ENCODE measurements at places on chromosomes 11 and 22.

GRCh38 chr11:45927332-45927683 is 4.9 kb downstream of the LARGE2 start:
- DNase-seq = no peak

- DNase-seq = no peak
These were observed at the start of gene PRR5 for GRCh38 chr22:44701824-44702478. PRR5 (plus strand) TSS chr22:44702204; CDS start chr22:44702475, 271 bp downstream.

DNA sequence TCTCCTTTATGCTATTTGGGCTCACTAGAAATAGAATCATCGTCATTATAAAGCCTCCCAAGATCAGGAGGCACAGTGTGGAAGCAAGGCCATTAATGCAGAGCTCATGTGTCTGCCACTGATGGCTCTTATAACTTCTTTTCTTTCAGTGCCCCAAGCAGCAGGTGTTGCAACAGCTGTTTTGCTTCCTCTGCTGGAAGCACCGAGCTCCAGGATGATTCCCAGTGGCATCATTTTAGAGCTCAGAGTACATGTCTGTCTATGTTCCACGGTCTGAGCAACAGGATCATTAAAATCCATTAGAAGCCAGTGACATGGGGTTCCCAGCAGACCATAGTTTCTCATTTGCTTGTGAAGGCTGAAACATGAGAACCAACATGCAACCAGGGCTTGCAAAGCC is 803.0 kb upstream of the FAT3 start:
- no peak for DNase-seq

GRCh38 chr11:75867778-75868374 is 52.9 kb downstream of the UVRAG start:
- no peak for DNase-seq

DNA sequence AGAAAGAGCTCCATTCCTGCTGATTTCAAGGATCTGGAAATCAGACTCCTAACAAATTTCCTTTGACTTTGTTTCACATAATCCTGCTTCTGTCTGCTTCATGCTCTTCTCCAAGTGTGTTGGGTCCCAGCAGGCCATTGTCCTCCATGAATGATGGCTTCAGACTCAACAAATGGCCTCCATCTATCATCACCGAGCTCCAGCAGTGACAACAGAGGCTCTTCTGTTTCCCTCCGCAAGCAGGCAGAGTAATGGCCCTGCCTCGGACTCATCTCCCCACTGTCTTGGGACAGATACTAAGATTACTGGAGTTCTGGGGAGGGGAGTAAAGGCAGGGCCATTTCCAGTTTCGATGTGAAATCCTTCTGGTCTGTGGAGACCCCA is 127.3 kb downstream of the TENM4 start:
- DNase-seq = no peak

DNA sequence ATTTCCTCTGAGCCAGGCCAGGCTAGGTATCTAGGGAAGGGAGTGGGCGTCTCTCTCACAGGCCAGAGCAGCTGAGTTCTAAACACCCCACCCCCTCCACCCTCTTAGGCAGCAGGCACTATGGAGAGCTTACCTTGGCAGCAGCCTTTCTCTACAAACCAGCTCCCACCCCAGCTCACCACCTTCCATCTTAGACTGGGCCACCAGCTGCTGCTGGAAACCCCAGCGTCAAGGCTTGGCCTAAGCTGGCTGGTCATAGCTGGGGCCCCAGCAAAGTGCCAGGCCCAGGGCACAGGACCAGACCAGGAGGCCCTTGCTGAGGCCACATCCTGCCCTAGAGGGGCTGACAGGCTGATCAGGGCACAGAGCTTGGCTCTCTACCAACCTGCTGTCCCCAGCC is 20.2 kb downstream of the SLC22A12 start:
- DNase-seq = no peak

DNA sequence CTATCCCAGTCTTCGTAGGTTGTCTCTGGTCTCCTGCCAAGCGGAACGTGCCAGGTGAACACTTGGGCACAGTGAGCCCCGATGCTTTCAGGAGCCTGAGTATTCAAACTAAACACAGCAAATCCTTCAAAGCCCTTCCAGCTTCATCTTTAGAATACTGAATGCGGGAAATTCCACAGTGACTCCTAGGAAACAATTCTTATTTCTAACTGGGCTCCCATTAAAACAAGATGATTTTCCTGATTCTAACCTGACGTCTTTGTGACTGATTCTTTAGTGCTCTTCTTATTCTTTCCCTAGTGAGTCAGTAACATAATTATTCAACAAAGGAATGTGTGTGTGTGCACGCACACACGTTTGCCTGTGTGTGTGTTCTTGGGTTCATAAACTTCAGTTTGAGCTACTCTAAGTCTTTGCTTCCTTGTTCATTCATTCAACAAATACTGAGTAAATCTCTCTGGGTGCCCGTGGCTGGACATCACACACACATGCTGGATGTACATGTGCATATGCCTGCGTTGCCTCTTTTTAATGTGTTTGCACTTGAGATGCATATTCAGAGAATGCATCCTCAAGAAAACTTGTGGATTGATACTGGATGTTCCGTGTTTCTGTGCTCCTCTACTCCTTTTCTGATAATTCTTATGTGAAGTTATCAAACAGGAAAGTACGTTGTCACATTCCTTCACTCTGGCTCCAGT is 134.5 kb downstream of the WNT7B start:
- DNase-seq = no peak

DNA sequence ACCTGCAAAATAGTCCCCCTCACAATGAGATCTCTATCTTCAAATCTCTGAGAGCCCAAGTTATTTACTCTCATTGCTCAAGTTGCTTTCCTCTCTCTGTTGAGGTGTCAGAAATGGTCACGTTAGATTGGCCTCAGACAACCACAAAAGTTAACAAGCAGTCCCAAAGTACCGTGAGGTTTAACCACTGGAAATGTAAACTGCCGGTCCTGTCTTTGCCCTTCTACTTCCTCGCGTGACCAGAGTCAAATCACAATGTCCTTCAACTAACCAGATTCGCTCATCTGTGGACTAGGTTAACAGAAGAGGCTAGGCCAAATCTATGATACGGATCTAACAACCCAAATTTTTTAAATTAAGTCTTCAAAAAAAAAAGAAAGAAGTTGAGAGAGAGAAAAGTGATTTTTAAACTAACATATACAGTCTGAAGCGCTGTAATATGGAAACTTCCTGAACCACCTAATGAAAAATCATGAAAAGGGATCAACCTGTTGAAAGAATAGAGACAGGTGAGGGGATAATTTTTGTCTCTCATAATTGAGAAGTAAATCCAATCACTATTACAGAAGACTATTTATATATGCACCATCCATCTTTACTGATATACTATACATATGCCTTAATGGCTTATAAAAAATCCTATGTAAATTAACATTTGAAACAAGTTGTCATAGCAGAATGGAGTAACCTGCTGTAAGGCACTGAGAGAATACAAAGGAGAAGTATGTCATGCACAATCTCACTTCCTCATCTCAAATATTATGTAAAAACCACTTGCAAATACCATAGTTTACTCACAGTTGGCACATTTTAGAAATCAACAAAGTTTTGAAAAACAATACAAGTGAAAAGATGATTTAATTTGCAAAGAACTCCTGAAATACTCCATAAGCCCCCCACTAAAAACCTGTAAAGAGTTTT is 3.3 kb upstream of the JAML start:
- DNase-seq = no peak

- DNase-seq = no peak
These were observed 7.3 kb downstream of the PDGFB start for GRCh38 chr22:39237318-39238100.

DNA sequence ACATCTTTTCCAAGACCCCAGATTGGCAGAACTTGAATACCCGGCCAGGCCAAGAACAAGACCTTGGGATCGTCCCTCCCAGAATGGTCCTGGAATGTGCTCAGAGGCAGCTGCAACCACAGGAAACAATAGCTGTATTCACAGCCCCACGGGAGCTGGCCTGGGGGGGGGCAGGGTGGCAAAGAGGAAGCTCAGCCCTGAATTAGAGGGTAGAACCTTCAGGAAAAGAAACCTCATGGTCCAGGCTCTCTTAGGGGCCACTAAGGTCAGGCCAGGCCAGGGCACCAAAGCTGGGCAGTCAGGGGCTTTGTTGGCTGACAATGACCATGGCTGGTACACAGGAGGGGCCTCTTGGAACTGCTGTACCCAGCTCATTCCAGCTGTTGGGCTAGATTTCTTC is 17.3 kb downstream of the RPL27A start:
- peak; percentile 46 for DNase-seq
